NCI-H82 (cell line): ENCODE measurements at places on chromosomes 3 and 15.

- no peak for DNase-seq
Measured at GRCh38 chr15:29859293-29859692, 37.0 kb upstream of the TJP1 start.

- DNase-seq, result no peak
Measured at GRCh38 chr15:66672867-66673266, 29.2 kb upstream of the SMAD6 start.

DNA sequence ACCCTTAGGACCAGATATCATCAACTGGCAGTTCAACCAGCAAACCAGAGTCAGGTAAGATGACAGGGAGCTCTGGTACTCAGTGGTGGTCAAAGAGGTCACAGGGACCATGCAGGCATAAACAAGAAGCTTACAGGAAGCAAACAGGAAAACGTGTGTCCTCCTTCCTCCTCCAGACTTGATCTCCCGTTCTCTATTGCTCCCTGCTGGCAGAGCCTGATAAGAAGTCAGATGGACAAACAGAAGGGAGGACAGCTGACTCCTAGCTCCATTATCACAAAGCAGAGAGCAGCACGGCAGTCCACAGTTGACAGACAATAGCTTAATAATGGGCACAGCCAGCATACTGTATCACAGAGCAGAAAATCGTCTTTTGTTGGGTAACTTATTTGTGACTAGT lies 156.5 kb upstream of the SLC2A2 start:
- DNase-seq, result peak; percentile 77

DNA sequence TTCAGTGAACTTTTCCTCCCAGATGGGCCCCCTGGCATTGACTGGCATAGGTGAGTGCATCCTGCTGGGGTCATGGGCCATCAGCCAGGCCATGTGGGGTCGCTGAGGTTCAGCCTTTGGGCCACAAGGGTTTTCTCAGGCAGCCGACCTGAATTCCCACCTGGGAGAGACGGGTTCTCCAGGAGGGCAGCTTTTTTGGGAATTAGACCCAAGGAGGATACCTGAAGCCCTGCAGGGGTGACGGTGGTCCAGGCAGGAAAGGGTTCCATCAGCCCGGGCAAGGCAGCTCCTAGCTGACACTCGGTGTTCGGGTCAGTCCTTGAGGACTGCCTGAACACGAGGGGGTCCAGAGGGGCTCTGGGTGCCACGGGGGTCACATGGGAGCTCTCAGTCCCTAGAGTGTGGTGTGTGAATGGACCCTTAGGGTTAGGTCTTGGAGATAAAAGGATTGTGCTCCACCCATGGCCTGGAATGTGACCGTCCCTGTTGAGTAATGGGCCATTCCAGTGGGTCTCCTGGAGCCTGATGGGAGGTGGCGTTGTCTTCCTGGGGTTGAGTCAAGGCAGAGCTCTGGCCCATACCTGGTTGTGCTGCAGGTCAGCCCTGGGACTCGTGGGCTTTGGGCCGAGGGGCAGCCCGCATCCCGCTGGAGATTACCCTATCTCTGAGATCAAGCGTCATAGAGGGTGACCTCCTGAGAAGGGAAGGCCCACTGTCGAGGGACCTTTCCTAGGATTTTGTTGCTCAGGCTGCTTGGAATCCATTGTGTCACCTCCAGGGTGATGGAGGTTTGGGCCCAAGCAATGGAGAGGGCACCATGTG lies 192.8 kb downstream of the UBE3A start:
- no peak for DNase-seq

DNA sequence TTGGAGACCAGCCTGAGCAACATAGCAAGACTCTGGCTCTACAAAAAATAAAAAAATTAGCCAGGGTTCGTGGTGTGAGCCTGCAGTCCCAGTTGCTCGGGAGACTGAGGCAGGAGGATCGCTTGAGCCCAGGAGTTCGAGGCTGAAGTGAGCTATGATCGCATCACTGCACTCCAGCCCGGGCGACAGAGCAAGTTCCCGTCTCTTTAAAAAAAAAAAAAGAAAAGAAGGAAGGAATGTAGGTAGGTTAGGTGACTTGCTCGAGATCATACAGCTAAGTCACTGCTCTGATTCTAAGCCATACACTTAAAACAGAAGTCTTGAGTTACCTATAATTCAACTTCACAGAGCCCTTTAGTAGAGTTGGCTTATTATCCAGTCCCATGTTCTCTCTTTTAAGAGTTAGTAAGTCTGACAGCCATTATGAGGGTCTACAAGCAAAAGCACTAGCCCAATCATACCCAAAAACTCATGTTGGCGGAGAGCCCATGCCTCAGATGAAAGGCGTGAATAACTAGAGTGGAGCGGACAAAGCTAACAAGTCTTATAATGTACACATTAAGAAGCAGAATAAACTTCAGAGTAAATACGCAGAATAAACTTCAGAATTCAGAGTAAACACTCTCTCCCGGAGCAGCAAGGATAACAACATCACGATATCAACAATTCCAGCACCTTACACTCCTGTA lies 768 bp downstream of the AAGAB start:
- DNase-seq, result no peak

GRCh38 chr3:105771392-105771791 lies 97.4 kb downstream of the CBLB start:
- no peak for DNase-seq

- DNase-seq, result peak; percentile 80
Measured at GRCh38 chr15:28125673-28126651, 26.8 kb upstream of the OCA2 start.

GRCh38 chr3:195356151-195357086 lies 85.5 kb upstream of the XXYLT1 start:
- DNase-seq, result no peak

GRCh38 chr3:195761567-195762248 lies 40.9 kb downstream of the MUC20 start:
- no peak for DNase-seq

DNA sequence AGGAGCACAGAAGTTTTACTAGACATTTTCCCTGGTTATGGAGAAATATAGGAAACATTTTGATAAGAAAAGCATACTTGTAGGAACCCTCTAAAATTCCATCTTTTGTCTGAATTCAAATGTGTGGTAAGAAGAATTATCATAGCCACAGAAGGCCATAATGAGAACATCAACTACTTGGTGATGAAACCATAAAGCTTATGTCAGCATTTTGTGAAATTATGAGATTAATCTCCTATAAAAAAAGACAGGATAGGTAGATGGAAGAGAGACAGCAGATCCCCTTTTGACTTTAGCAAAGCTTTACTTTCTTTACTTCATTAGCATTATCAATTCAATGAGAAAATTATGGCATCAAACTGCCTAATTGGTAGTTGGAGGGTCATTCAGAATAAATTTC lies 697.0 kb downstream of the IGSF11 start:
- DNase-seq, result no peak

- no peak for DNase-seq
Measured at GRCh38 chr3:169699536-169700050, 36.1 kb upstream of the MECOM start.
